Tibial nerve (tissue), 4 donors: ENCODE measurements at places on chromosomes 3 and 15. TPM values are rescaled to one million over a fixed set of nuclear protein-coding genes. Genes with fewer than 3 reads are reported as not detected.
A peak's percentile ranks its signal among the peaks of the same experiment; 100 is the strongest.

ARRDC4 gene
- 68.2 TPM for total RNA-seq

MAN2C1 gene
- 360 TPM for total RNA-seq

- H3K27me3 ChIP-seq, result no peaks in the 10 kb centered on the region
- no peak overlapping the region for H3K27ac ChIP-seq
- no peaks in the 10 kb centered on the region for H3K4me1 ChIP-seq
- no peak overlapping the region for H3K4me3 ChIP-seq
These were observed 111.5 kb downstream of the ZNF609 start for GRCh38 chr15:64571857-64572291.

DNA sequence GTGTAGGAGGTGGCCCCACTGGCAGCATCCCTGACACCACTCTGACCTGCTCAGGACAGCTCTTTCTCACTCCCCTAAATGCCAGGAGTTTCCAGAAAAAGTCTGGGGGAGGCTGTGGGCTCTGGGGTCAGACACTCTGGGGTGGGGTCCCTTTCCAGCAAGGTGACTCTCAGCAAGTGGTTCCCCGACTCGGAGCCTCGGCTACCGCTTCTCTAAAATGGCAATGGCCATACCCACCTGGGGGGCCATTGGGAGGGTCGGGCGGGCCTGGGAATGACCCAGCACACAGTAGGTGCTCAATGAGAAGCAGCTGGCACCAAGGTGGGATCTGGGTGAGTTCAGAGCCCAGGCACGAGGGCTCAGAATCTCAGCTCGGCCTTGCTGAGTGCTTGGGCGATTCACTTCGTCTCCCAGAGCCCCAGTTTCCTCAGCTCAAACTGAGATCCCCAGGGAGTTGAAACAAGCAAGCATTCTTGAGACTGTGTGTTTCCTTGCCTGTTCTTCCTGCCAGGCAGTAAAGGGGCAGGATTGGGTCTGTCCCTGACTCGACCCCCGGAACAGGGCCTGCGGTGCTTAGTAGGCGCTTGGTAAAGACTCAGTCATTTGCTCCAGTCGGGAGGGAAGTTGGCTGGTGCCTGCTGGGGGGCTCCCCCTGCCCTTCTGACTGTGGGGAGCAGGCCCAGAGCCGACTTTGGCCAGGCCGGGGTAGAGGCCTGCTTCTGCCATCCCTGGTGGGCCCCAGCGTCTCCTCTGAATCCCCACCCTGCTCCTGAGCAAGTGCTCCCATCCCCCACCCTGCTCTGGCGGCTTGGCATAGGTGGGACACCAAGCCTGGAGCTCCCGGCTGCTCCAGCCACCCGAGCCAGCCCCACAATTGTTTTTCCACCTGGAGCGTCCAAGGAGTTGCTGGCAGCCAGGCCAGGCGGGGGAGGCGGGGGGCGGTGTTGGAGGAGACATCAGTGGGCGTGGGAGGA is 32.9 kb upstream of the FBLN2 start:
- no peaks in the 10 kb centered on the region for H3K27me3 ChIP-seq
- no peak for DNase-seq
- H3K36me3 ChIP-seq, result no peaks in the 10 kb centered on the region
- no peak overlapping the region for H3K4me3 ChIP-seq
- H3K4me1 ChIP-seq, result peaks cover 7% of the 10 kb centered on the region
- H3K27ac ChIP-seq, result peak overlapping the region; percentile 78

NR2F2 gene
- total RNA-seq, result 119 TPM

- H3K4me1 ChIP-seq, result no peaks in the 10 kb centered on the region
- H3K27me3 ChIP-seq, result no peaks in the 10 kb centered on the region
- H3K27ac ChIP-seq, result no peak overlapping the region
These were observed 147.9 kb downstream of the OR4M2 start for GRCh38 chr15:22228101-22228762.

CCDC33 gene
- total RNA-seq, result not detected

DNA sequence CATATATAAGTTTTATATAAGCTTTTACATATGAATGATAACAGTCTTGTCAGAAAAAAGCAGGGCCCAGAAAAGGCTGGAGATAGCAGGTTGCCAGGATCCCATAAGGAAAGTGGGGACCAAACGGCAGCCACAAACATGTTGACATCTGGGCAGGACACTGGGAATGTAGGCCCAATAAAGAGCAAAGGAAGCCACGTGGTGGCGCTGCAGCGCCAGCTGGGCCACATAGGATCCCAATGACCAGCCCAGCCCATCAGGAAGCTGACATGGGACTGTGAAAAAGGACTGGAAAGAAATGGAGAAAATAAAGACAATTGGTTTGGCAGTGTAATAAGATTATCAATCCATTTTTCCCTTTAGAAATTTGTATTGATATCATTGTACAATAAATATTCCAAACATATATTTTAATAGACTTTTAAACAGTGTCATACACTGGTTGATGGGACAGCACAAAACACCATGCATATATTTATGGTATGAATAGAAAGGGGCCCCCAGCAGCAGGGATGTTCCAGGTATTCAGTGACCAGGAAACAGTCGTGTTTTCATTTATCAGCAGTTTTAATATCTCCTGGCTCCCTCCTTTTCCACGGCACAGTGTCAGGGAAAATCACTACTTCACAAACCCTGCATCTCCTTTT is 89.0 kb upstream of the STRIT1 start:
- no peaks in the 10 kb centered on the region for H3K4me1 ChIP-seq
- DNase-seq, result peak; percentile 64
- H3K4me3 ChIP-seq, result no peak overlapping the region
- no peaks in the 10 kb centered on the region for H3K27me3 ChIP-seq
- no peak overlapping the region for H3K27ac ChIP-seq

- no peaks in the 10 kb centered on the region for H3K36me3 ChIP-seq
- no peak overlapping the region for H3K27ac ChIP-seq
- DNase-seq, result no peak
These were observed 106.2 kb upstream of the PLAAT1 start for GRCh38 chr3:193134856-193135255.

DNA sequence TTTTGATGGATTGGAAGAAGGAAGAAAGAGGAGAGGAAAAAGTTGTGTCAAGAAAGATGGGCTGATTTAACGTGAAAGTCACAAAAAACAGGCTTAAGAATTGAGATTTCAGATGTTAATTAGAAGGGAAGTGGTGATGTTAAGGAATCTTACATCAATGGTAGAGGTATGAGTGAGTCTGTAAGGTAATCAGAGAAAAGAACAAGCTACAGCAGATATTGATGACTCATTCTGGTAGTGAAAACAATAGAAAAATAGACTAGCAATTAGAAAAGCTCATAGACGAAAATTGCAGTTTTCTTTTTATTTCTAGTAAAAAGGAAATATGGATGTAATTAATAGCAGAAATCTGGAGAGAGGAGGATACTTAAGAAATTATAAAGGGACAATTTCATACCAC is 559.6 kb downstream of the MCTP2 start:
- H3K36me3 ChIP-seq, result no peaks in the 10 kb centered on the region
- H3K4me3 ChIP-seq, result no peak overlapping the region
- H3K4me1 ChIP-seq, result no peaks in the 10 kb centered on the region
- no peaks in the 10 kb centered on the region for H3K27me3 ChIP-seq

DNA sequence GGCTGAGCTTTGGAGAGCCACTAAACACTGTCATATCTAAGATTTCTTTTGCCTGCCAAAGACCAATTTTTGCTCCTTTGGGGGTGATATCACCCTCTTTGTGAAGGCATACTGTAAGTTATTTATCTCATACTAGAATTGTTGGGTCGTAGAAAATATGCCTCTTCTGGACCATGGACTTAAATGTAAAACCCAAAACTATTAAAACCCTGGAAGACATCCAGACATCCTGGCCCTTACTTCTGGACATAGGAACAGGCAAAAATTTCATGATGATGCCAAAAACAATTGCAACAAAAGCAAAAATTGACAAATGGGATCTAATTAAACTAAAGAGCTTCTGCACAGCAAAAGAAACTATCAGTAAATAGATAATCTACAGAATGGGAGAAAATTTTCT is 172.2 kb downstream of the ATG7 start:
- H3K27ac ChIP-seq, result no peak overlapping the region
- no peaks in the 10 kb centered on the region for H3K27me3 ChIP-seq
- H3K4me1 ChIP-seq, result no peaks in the 10 kb centered on the region
- no peak for DNase-seq
- H3K4me3 ChIP-seq, result no peak overlapping the region

DNA sequence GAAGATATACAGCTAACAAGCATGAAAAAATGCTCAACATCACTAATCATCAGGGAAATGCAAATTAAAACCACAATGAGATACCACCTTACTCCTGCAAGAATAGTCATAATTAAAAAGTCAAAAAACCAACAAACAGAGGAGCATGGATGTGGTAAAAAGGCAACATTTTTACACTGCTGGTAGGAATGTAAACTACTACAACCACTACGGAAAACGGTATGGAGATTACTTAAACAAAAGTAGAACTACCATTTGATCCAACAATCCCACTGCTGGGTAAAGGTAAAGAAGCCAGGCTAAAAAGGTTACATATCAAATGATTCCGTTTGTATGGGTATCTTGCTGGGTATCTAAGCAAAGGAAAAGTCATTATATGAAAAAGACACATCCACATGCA is 53.8 kb downstream of the STAG1 start:
- H3K27ac ChIP-seq, result no peak overlapping the region
- no peaks in the 10 kb centered on the region for H3K36me3 ChIP-seq
- H3K27me3 ChIP-seq, result no peaks in the 10 kb centered on the region
- no peak overlapping the region for H3K4me3 ChIP-seq
- no peak for DNase-seq
- H3K4me1 ChIP-seq, result no peaks in the 10 kb centered on the region

C3orf85 gene
- not detected for total RNA-seq

- peaks cover 22% of the 10 kb centered on the region for H3K4me1 ChIP-seq
- H3K27me3 ChIP-seq, result no peaks in the 10 kb centered on the region
- H3K4me3 ChIP-seq, result no peak overlapping the region
- no peaks in the 10 kb centered on the region for H3K36me3 ChIP-seq
- DNase-seq, result no peak
- H3K27ac ChIP-seq, result peak overlapping the region; percentile 34
These were observed 17.1 kb downstream of the GBE1 start for GRCh38 chr3:81744366-81744765.

- H3K27me3 ChIP-seq, result no peaks in the 10 kb centered on the region
- no peak overlapping the region for H3K27ac ChIP-seq
- H3K4me3 ChIP-seq, result no peak overlapping the region
- no peaks in the 10 kb centered on the region for H3K4me1 ChIP-seq
These were observed 339.8 kb upstream of the SEMA6D start for GRCh38 chr15:47377465-47377864.

ABHD17C gene
- total RNA-seq, result 0.63 TPM

GRCh38 chr15:70465812-70466211 is 297.5 kb downstream of the UACA start:
- no peak for DNase-seq
- H3K4me3 ChIP-seq, result no peak overlapping the region
- no peak overlapping the region for H3K27ac ChIP-seq
- no peaks in the 10 kb centered on the region for H3K27me3 ChIP-seq
- H3K36me3 ChIP-seq, result no peaks in the 10 kb centered on the region
- no peaks in the 10 kb centered on the region for H3K4me1 ChIP-seq

GRCh38 chr3:126961791-126962461 is 21.0 kb upstream of the PLXNA1 start:
- peaks cover 24% of the 10 kb centered on the region for H3K4me1 ChIP-seq
- no peak for DNase-seq
- H3K27ac ChIP-seq, result peak overlapping the region; percentile 54
- H3K4me3 ChIP-seq, result no peak overlapping the region

CALML4 gene
- 27.1 TPM for total RNA-seq

- no peaks in the 10 kb centered on the region for H3K27me3 ChIP-seq
- H3K27ac ChIP-seq, result no peak overlapping the region
- no peak for DNase-seq
These were observed 2.7 kb upstream of the KNL1 start for GRCh38 chr15:40591389-40591788.

DNA sequence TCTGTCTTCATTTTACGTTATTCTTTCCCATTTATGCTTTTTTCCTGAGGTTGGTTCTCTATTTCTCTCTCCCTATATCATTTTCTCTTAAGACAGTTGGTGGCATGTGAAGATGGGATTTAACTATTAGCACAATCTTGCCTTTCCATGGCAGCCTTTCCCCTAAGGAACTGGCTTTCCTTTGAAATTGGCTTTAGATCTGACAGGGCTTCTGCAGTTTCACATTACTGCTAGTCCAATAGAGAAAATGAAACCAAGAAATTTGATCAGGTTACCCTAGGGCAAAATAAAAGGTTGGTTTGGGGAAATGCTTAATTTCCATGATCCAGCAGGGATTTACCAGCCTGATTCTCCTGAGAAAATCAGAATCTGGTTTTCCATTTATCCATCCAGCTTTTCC is 22.7 kb upstream of the CHL1 start:
- H3K27ac ChIP-seq, result no peak overlapping the region
- DNase-seq, result no peak
- H3K4me3 ChIP-seq, result peak overlapping the region; percentile 14
- no peaks in the 10 kb centered on the region for H3K27me3 ChIP-seq
- no peaks in the 10 kb centered on the region for H3K4me1 ChIP-seq
- no peaks in the 10 kb centered on the region for H3K36me3 ChIP-seq

DNA sequence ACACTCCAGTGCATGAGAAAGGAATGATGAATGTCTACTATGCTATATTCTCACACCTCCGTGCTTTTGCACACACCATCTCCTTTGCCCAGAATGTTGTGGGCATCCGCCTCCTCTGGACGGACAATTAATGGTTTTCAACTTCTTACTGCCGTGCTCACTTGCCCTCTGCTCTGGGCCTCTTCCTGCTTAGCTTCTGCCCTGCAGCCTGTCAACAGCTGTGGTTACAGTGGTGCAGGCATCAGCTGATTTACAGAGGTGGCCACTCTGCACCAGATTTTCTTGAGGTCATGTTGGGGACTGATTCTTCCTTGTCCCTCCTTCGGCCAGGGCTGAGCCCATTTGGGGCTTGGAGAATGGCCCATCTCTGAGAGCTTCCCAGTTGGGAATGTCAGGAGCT is 56.5 kb upstream of the TMEM115 start:
- H3K36me3 ChIP-seq, result no peaks in the 10 kb centered on the region
- H3K27ac ChIP-seq, result no peak overlapping the region
- no peaks in the 10 kb centered on the region for H3K4me1 ChIP-seq
- no peak for DNase-seq
- no peak overlapping the region for H3K4me3 ChIP-seq

DNA sequence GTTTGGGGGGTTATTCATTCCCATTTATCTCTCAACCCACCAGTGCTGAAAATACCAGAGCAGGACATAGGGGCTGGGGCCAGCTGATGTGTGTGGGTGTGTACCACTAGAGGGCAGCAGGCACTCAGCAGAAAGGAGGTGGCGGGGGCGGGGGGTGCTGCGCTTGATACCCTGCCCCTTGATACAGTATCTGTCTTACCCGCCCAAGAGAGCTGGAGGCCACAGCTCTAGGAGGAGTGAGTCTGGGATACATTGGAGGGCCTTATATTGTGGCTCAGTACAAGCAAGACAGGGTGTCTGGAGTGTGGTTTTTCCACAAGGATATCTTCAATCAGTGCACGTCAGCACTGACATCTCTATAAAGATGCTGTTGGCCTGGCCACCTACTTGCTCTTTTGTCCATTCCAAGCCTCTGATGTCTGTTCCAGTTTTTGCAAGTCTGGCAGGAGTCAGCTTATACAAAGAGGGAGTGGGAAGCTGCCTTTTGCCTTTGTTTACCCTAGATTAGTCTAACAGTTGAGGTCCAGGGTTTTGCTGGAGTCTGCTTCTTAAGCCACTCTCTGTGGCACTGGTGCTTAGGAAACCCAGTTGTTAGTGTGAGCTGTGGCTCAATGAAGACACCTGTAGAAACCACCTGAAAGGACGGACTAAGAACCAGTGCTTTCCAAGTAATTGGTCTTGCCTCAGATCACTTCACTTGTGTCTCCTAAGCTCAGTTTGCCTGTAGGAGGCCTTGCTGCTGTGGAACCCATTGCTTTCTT is 1.5 kb upstream of the RBM15B start:
- peaks cover 73% of the 10 kb centered on the region for H3K4me1 ChIP-seq
- no peaks in the 10 kb centered on the region for H3K27me3 ChIP-seq
- no peaks in the 10 kb centered on the region for H3K36me3 ChIP-seq
- H3K4me3 ChIP-seq, result no peak overlapping the region
- H3K27ac ChIP-seq, result no peak overlapping the region
- no peak for DNase-seq

TRPM1 gene
- not detected for total RNA-seq
